ENCODE measurements at places on chromosomes 3 and 15.

- no peak for DNase-seq
These were observed 8.8 kb downstream of the STAB1 start for GRCh38 chr3:52503788-52504424.

DNA sequence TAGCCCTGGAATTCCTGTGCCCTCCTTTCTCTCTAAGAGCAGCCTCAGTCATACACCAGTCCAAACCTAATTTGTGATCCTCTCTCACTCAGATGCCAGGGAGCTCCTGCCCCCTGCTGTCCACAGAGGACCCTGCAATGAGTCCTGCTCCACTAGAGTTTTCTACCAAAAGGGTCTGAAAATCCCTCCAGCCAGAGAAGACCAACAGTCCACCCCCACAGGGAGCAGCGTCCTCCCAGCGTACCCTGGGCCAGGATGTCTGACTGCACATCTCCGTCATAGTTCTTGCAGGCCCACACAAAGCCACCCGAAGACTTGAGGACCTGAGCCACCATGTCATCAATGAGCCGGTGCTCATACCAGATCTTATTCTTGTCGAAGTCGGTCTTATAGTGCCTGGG lies 15.4 kb downstream of the IDH2 start:
- DNase-seq, result peak; percentile 44

- DNase-seq, result no peak
These were observed 77.0 kb upstream of the ALDH1A3 start for GRCh38 chr15:100802421-100803170.

DNA sequence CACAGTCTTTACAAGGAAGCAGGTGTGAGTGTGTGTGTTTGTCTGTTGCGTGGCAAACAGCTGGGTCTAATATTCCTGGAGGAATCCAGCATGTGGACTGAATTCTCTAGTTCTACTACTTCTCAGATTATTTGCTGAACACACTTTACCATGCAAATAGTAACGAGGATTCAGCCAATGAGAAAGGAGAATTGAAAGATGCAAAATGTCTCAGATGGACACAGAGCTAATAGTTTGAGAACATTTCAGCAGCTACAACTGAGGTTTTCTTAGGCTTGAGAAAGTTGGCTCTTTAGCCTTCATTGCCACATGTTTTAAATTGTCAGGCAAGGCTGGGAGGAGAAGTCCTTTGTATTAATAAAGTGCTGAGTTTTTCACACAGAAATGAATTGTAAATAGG lies 568.0 kb upstream of the MDFIC2 start:
- DNase-seq, result no peak

DNA sequence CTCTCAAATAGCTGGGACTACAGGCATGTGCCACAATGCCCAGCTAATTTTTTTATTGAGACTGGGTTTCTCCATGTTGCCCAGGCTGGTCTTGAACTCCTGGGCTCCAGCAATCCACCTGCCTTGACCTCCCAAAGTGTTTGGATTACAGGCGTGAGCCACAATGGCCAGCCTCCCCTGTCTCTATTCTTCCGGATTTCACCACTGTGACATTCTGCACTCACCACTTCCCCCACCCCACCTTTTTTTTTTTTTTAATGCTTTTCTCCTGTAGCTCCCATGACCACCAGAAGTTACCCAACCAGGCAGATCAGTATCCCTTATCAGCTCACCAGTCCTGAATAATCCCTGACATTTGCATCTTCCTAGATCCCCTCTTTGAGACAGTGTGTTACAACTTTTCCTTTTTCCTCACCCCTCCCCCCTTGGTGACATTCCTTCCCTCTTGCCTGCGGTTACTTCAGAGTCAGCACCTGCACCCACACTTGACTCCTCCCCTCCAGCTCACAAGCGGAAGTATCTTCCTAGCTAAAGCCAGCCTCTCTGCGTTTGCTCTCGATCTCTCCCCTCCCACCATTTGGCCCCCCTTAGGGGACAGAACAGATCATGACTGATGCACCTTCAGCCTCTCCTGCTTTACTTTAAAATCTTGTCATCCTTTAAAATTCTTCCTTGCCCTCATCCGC lies 13.5 kb upstream of the ZNF592 start:
- peak; percentile 30 for DNase-seq

GRCh38 chr3:73245459-73245858 lies 184.0 kb downstream of the EBLN2 start:
- no peak for DNase-seq

DNA sequence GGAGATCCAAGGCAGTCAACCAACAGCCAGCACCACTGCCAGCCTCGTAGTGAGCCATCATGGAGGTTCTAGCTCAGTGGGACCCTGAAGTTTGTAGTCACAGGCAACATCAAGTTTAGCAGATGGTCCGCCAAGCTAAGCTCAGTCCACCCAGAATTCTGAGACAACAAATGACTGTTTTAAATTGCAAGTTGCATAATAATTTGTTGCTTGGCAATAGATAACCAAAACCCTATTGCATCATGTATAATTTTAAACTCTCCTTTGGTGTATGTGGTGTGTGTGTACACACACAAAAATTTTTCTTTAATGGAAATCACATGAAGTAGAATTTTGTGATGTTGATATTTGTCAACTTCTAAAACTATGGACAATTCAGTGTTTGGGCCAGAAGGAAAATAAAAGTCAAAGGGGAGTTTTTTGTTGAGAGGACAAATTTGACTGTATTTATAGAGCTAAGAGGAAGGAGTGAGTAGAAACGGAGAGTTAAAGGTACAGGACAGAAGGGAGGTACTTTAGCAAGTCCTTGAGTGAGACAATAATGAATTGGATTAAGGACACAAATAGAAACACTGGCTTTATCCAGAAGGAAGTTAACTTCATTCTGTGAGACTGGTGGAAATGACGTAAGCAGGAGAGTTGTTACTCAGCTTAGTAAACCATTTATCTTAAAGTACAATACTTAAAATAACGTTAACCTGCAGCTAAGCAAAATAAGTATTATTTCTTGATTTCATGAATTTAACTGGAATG lies 83.6 kb downstream of the NCEH1 start:
- no peak for DNase-seq

GRCh38 chr15:38824719-38825118 lies 260.1 kb upstream of the RASGRP1 start:
- DNase-seq, result no peak

DNA sequence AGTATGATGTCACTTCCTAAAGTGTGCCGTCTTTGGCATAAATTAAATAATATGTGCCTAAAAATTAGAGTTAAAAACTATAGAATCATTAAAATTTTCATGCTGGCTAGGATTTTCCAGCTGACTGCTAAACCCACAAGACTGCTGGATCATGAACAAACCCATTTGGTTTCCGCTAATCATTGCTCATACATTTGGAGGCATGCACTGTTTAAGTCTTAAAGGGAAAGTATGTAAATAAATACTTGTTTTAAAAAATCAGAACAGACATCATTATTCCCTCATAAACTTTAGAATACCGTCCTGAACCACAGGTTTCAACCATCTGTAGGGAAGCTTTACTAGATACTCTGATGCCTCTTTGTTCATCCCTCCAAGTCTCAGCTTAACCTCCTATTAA lies 26.5 kb downstream of the ATP6V1A start:
- DNase-seq, result peak; percentile 61

GRCh38 chr3:48016301-48016973 lies at the start of gene MAP4:
Gene MAP4, minus strand, starts transcription at chr3:48016416. Its CDS starts 17,556 bp downstream, at chr3:47998860.
- DNase-seq, result peak; percentile 83

DNA sequence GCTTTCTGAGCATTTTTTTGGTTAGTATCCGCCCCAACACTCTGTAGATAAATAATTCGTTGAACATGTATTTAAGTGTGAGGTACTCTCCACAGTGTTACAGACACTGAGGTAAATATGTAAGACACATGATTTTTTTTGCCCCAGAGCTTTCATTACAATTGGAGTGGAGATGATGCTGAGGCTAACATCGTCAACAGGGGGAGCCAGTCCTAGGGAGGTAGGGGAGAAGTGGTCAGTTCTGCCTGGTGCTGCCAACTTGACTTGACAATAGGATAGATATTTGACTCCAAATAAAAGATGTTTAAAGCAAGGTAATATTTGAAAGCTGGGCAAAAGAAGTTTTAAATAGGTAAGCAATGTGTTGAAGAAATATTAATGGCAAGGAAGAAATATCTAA lies 295.7 kb downstream of the UNC13C start:
- DNase-seq, result no peak

DNA sequence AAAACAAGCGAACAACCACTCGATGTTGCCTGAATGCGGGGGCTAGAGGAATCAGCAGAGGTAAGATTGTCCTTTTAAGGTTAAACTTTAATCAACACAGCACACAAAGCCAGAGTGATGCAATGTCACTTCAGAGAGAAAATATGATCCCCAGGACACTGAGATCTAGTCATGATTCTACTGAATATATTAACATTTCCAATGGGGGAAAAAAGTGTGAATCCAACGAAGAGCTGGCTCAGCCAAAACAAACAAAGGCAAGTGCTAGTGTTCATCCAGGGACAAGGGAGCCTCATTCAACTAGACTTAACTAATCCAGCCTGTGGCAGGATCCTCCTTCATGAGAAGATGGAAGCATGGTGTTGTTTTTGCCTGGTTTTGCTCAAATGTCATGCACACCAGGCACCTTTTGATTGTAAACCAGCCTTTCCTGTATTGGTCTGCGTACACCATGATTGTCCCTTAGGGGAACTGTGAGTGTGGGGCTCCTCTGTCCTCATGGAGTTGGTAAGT lies 35.8 kb downstream of the SCG5 start:
- peak; percentile 75 for DNase-seq

- DNase-seq, result peak; percentile 28
These were observed 223.8 kb downstream of the OPA1 start for GRCh38 chr3:193816656-193817311.

DNA sequence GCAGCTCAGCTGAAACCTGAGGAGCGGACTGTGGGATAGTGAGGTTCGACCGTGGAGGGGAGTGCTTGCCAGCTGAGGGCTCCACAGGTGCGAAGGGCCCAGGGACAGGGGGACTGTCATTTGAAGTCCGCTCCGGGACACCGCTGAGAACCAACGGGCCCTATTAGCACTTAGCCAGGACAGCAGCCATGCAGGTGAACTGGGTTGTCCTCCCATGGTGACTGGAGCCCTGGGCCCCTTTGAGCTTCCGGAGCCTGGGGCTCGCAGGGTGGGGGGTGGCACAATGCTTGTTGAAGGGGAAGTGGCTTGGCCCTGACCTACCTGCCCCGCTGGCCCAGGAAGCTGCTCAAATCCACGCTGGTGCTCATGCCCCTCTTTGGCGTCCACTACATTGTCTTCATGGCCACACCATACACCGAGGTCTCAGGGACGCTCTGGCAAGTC lies 24.7 kb downstream of the PTH1R start:
- DNase-seq, result no peak

DNA sequence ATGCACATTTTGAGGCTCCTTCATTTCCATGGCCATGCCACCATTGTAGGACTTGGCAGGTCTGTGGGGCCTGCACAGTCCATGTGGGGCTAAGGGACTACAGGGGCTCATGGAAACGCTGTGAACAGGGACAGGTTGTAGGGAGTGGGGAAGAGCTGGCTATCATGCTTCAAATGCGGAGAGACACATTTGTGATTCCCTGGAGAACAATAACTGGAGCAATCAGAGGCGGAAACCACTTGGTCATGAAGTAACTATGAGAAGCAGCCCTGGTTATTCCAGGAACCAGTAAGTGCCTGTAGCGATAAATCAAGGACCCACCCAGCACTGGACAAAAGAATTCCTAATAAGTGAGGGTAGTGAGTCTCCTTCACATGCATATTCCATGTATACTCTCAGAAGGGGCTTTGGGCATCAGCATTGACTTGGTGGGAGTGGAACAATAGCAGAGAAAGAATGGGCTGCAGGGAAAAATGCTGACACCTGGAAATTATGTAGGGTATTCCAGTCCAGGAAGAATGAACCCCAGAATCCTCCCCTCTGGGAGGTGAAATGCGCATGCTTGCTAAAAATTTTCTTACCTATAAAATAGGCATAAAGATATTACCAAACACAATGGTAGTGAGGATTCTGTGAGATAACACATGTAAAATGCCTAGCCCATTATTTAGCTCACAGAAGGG lies 251.4 kb upstream of the ROPN1 start:
- DNase-seq, result no peak

DNA sequence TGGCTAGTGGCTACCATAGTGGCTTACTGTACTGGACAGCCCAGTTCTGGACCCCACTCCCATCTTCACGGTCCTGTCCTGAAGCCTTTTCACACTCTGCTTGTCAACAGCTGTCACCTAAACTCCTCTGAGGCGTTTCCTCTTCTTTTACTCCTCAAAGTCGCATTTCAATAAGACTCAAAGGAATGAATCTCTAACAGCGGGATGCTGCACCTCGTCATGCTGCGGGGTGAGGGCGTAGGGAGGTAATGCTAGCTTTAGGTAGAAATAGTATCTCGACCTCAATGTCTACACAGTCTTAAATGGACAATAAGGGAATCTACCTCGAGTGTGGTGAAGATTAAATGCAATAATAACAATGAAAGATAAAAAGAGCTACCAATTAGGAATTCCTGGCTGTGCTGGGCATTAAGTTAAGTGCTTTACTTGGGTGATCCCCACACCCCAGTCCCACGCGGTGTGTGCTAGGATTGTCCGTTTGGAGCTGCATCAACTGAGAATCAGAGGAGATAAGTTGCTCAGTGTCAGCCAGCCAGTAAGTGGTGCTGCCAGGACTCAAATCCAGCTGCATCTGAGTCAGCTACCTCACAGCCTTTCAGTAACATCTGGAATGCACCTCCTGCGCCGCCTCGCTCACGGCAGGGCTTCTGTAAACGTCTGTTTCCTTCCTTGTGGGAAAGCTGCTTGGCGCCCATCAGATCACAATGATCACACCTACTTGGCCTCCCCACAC lies 14.0 kb downstream of the PLA2G4D start:
- no peak for DNase-seq

GRCh38 chr3:153219146-153219545 lies 57.1 kb downstream of the RAP2B start:
- DNase-seq, result no peak

DNA sequence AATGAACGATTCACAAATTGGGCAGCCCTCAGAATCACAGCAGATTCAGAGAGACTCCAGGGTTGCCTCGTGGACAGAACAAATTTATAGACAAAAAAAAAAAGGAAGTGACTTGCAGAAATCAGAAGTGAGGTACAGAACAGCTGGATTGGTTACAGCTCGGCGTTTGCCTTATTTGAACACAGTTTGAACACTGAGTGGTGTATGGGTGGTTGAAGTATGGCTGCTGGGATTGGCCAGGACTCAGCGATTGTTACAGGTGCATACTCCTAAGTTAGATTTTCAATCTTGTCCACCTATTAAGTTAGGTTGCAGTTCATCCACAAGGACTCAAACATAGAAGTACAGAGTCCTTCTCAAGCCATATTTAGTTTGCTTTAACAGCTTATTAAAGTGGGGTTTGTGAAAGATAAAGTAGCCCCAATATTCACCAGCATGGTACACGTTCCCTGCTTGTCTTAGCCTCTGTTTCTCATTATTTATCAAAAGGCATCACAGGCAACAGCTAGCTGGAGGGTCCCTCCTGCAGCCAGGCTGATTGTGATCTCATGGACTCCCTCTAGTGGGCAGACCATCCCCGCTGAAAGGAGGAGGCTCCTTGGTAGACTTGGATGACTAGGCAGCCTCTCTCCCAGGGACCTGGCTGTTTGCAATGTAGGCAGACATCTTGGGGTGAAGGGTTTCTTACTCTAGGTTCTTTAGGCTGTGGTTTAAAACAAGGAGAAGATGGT lies 17.6 kb upstream of the ALDH1L1 start:
- DNase-seq, result peak; percentile 64

- no peak for DNase-seq
These were observed 43.9 kb downstream of the ONECUT1 start for GRCh38 chr15:52746162-52746757.

Data from fibroblast of skin of back (primary cell).